SK-N-DZ (cell line): ENCODE measurements at places on chromosomes 4 and X.

DNA sequence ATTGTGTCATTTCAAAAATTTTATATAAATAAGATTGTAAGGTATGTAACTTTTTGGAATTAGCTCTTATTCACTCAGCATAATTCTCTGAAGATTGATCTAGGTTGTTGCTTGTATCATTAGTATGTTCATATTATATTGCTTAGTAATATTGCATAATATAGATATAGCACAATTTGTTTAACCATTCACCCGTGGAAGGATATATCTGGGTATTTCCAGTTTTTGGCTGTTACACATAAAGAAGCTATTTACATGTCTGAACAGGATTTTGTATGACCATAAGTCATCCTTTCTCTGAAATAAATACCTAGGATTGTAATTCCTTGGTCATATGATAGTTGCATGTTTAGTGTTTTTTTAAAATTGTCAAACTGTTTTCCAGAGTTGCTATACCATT lies 82.5 kb downstream of the CPEB2 start:
- no peak for DNase-seq

- no peak for DNase-seq
Observed at GRCh38 chr4:119725688-119726330, 97.2 kb upstream of the PDE5A start.

- no peak for DNase-seq
Observed at GRCh38 chr4:8547108-8547911, 32.9 kb upstream of the GPR78 start.

- no peak for DNase-seq
Observed at GRCh38 chr4:138894709-138895108, 120.9 kb upstream of the NOCT start.

- peak; percentile 44 for DNase-seq
Observed at GRCh38 chr4:106809076-106809475, 227.0 kb downstream of the DKK2 start.

DNA sequence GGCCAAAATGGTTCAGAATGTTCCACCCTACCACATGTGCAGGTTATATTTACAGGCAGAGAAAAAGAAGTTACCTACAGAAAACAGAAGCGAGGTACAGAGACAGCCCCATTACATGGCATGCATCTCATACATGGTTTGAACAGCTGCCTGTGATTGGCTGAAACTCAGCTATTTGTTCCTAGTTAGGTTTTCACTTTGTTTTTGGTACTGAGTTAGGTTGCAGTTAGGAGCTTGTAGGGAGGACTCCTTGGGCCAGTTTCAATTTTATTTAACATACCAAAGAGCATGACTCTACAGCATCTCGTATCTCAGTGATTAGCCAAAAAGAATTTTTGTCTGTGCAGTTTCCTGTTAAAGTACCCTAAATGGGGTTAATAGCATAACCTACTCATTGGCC lies 392.0 kb downstream of the MAPK10 start:
- DNase-seq, result no peak

DNA sequence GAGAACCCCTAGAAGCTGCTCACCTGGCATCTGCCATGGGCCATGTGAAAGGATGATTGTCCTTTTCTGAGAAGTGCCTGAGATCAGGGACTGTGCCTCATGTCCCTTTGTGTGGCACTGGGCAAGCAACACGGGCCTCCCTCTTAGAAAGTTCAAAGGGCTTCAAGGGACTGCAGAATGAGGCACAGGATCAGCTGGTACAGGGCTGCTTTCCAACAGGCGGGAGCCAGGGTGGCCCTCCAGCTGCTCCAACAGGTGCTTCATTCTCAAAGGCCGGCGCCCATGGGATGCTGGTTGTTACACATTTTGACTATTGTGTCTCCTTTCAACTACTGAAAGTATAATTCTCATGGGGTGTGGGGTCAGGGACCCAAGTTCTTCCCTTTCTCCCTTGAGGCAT lies 114.7 kb downstream of the ENPP6 start:
- DNase-seq, result no peak
